ENCODE measurements at places on chromosomes 11 and 22. TPM values are rescaled to one million over a fixed set of nuclear protein-coding genes. Genes with fewer than 3 reads are reported as not detected.

WNT11 gene
- 28.1 TPM for polyA plus RNA-seq

PLEKHB1 gene
- polyA plus RNA-seq, result 17.8 TPM

MMP8 gene
- polyA plus RNA-seq, result not detected

OR51T1 gene
- not detected for polyA plus RNA-seq

GAS2L1 gene
- polyA plus RNA-seq, result 6.9 TPM

TRPM5 gene
- polyA plus RNA-seq, result 3.1 TPM

UBTFL1 gene
- polyA plus RNA-seq, result not detected
